ENCODE measurements at places on chromosomes 3 and 15. TPM values are rescaled to one million over a fixed set of nuclear protein-coding genes. Genes with fewer than 3 reads are reported as not detected.

Gene TM4SF4
- total RNA-seq, result 1.0 TPM

Gene EFCAB12
- total RNA-seq, result 0.43 TPM

GRCh38 chr3:73694983-73695757 is 70.4 kb upstream of the PDZRN3 start:
- no peak for DNase-seq

GRCh38 chr3:119418641-119419040 is 44.8 kb downstream of the TMEM39A start:
- no peak for DNase-seq

DNA sequence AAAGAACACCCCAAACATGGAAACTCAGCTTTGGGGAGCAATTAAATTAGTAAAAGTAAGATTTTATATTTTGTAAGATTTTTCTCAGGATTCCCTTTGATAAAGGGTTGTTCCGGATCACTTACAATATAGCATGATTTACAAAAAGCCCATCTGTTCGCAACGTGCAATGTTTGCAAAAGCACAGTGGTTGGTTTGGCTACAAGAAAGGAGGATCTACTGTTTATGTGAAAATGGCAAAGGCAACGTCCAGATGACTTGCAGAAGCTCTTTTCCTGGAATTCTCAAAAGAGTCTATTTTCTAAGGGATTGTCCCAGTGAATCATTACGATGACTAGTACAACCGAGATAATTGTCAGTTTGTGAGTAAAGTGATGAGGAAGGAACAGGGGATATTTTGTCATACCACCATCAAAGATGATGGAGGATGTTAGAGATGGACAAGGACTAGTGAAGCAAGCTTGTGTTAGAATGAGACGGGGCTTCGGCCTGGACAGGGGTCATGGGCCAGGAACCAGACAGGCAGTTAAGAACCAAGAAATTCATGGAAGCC is 71.6 kb downstream of the CRYGS start:
- DNase-seq, result no peak

Gene CPNE9
- total RNA-seq, result 1.8 TPM

GRCh38 chr3:112303764-112304325 is 9.8 kb upstream of the SLC9C1 start:
- DNase-seq, result no peak

DNA sequence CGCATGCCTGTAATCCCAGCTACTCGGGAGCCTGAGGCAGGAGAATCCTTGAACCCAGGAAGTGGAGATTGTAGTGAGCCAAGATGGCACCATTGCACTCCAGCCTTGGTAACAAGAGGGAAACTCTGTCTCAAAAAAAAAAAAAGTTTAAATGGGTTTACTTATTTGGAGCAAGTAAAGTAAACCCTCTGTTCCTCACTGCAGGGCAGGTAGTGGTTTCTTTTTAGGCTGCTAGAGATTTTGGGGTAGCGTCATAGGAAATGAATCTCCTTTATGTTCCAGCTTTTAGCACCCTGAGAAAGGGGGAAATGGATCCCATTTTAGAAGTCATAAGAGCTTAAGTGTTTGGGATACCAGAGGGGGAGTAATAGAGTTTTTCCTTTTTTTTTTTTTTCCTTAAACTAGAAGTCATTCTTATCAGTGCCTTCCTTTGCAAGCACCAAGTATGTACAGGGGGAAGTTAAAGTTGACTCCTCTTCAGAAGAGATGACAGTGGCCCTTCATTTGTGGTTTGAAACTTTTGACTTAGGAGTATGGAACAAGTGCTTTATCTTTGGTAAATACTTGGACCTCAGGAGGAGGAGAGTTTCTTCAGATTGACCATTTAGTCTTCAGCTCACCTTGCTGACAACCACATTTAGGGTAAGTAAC is 8.0 kb downstream of the PXK start:
- no peak for DNase-seq

DNA sequence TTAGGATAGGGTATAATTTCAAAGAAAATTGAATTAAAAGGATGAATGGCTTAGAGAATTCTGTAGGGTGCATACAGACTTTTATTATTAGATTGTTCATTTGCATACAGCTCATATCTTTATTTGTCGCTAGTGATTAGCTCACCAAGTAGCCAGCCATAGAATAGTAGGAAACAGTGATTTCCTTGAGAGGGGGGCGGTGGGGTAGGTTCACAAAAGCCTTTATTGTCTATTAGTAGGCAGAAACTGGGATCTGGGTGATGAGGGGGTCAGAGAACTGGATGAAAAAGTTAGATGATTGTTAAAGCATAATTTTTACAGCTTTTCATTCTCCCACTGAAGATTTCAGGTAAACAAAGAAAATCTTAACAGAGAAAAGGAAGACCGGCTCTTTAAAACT is 77.6 kb upstream of the RAP2B start:
- DNase-seq, result no peak

- DNase-seq, result no peak
These were observed 65.7 kb downstream of the CDIN1 start for GRCh38 chr15:36645106-36645505.

Gene DNAH12
- total RNA-seq, result 0.71 TPM

- no peak for DNase-seq
These were observed 297.2 kb downstream of the CADM2 start for GRCh38 chr3:85255949-85256348.

- DNase-seq, result no peak
These were observed 149.8 kb downstream of the GABRB3 start for GRCh38 chr15:26623071-26623470.

DNA sequence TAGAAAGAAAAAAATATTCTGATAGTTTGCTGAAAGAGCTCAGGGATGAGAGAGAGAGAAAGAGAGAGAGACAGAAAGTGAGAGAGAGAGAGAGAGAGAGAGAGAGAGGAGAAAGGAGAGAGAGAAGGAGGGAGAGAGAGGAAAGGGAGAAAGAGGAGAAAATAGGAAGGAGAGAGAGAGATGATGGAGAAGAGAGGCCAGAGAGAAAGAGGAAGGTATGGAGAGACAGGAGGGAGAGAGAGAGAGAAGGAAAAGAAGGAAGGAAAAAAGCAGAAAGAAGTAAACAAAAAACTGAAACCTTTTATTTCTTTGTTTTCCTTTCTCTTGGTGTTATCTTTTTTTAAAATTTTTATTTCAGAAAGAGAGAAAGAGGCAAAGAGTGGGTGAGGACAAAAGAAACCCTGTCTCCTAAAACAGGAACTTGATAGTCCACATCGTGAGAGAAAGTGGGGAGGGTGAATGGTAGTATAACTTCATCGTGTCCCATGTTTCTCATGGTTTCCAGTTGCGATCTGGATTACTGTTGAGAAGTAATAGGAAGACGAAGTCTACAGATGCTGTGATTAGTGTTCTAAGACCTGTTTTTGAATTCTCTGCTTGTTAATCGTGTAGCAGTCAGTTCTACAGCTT is 279.7 kb downstream of the LPP start:
- DNase-seq, result no peak

DNA sequence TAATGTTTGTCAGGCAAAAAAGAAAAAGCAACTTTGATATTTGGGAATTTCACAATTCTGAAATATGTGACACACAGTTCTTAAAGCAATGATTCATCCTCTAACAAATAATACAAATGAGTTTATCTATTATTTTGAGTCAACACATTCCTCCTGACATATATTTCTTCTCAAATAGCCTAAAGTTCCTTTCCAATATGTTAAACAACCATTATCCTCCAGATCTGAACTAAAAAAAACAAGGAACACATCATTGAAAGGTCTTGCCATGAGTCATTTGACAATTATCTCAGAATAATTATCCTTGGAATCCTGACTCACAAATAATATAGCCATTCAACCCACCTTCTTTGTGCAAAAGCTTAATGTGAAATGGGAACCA is 208.7 kb upstream of the CDIN1 start:
- no peak for DNase-seq

Gene NR2E3
- 0.11 TPM for total RNA-seq

Gene SPPL2A
- total RNA-seq, result 345 TPM

DNA sequence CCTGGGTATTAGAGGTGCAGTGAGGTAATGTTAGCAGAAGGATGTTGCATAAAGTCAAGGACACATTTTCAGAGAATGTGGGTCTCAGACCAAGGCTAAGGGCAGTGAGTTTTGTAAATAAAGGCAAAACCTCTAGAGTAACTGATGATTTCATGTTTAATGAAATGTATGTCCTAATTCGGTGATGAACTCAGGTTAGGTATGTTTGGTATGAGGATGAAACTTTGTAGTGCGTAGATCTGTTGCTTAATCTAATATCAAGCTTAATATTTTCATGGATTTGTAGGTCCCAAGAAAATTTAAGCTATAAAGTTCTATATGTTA is 3.6 kb downstream of the USP50 start:
- no peak for DNase-seq

Gene FOXL2NB
- total RNA-seq, result 2.9 TPM

DNA sequence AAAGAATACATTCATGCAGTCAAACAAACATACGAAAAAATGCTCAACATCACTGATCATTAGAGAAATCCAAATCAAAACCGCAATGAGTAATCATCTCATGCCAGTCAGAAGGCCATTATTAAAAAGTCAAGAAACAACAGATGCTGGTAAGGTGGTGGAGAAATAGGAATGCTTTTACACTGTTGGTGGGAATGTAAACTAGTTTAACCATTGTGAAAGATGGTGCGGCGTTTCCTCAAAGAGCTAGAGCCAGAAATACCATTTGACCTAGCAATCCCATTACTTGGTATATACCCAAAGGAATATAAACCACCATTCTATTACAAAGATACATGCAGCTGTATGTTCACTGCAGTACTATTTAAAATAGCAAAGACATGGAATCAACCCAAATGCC is 330.4 kb downstream of the EDEM1 start:
- DNase-seq, result no peak

GRCh38 chr3:194095464-194095863 is 40.5 kb upstream of the HES1 start:
- peak; percentile 59 for DNase-seq

Gene SHQ1
- total RNA-seq, result 13.3 TPM

- peak; percentile 61 for DNase-seq
These were observed 152.3 kb downstream of the IGF1R start for GRCh38 chr15:98800437-98801233.

Gene KBTBD13
- total RNA-seq, result not detected

- DNase-seq, result no peak
These were observed 164.4 kb downstream of the WDR76 start for GRCh38 chr15:43991206-43991605.

- DNase-seq, result no peak
These were observed 307.4 kb upstream of the COL8A1 start for GRCh38 chr3:99330924-99331532.

- DNase-seq, result no peak
These were observed 1.9 kb downstream of the DUOXA2 start for GRCh38 chr15:45116006-45116481.

Gene PPM1L
- 53.6 TPM for total RNA-seq

DNA sequence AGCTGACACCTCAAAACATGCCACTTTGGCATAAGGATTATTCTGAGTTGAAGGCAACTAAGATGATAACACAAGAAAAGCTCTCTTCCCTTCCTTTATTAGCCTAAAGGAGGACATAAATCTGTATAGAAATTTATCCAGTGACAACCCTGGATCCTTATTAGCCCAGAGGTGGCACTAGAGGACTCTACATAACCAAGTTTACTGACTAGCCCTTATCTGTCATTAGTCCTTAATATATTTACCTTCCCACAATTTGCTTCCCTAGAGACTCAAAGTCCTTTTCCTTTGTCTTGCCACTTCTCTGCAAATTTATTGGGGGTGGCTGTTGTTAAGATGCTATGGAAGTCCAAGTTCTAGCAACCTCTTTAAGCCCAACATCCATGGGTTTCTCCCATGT is 26.7 kb downstream of the CEP70 start:
- DNase-seq, result no peak

- no peak for DNase-seq
These were observed 74.1 kb downstream of the SLCO3A1 start for GRCh38 chr15:91927585-91927984.

GRCh38 chr15:99445272-99445850 is 120.4 kb upstream of the MEF2A start:
- DNase-seq, result no peak

DNA sequence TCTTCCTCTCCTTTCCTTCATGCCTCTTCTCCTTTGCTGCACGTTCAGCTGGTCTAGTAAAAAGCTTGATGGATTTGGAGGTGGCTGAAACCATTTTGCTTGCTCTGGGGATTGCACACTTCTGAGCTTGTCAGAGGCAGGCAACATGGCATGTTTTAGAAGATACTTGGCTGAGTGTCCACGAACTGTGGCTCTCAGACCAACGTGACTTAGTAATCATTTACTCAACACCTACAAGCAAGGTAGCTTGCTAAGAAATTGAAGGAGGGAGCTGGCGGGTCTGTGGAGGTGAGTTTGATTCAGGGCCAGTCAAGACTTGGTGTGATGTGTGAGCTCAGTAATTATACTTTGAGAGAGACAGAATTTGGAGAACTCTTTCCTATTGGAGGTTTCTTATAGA is 196.0 kb downstream of the LPP start:
- DNase-seq, result no peak

DNA sequence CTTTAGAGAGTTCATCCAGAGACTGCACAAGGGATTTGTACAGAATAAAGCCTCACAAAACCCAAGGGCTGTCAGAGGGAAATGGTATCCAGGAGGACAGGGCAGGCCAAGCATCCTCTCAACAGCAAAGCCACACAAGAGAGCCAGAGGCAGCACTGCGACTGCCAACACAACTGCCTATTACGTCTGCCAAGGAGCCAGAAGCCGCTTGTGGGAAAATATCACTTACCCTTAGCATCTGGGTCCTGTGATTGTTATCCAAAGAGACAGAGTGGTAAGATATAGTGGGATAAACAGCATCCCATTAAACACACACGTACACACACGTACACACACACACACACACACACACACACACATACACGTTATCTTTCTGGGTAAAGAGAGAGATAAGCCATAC is 618.3 kb upstream of the AGTR1 start:
- DNase-seq, result no peak

Gene MCF2L2
- 20.7 TPM for total RNA-seq

Gene SOX14
- not detected for total RNA-seq

GRCh38 chr15:76991048-76991447 is 3.9 kb upstream of the PSTPIP1 start:
- no peak for DNase-seq

GRCh38 chr15:35167675-35168074 is 82.6 kb upstream of the NANOGP8 start:
- DNase-seq, result no peak

Gene FBLN2
- 5.7 TPM for total RNA-seq

Gene GP5
- not detected for total RNA-seq
